ENCODE measurements at places on chromosomes 2 and 18. TPM values are rescaled to one million over a fixed set of nuclear protein-coding genes. Genes with fewer than 3 reads are reported as not detected.
A peak's percentile ranks its signal among the peaks of the same experiment; 100 is the strongest.

The HIBCH gene
- total RNA-seq, result 24.6 TPM

The GALR1 gene
- not detected for total RNA-seq

The STAT4 gene
- 57.4 TPM for total RNA-seq

The NR4A2 gene
- 21.9 TPM for total RNA-seq

The MOCOS gene
- total RNA-seq, result 0.17 TPM

The WBP1 gene
- total RNA-seq, result 32.6 TPM

DNA sequence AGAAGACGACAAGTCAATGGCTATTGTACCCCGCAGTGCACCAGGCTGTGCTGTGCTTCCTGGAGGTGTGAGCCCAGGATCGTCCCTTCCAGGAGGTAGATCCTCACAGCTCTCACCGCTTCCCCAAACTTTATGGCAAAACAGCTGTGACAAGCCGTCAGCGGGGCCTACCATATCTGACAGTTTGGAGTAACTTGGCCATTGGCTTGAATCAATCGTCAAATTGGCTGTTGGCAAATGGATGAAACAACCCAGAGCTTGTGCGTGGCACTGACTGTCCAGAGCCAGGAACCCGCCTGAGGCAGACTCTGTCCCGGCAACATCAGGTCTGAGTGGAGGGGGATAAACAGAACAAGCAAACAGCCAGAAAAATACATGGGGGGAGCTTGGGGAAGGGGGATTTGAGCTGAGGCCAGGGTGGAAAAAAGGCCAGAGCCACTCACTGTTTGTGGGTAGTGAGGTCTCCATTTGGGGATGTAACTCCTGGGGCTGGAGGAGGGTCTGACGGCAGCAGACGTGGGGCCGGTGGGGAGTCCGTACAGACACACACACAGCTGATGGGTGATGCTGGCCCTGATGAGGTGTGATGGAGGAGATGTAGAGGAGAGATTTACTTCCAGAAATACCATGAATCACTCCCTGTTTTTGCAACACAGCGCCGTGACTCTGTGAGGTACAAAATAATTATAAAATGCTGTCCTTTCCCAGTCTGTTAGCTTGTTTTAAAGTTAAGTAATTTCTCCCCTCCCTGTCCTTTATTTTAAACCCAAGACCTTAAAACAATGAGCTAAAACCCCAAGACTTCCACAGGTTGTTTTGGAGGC lies 174.8 kb downstream of the TWIST2 start:
- H3K27me3 ChIP-seq, result no peaks in the 10 kb centered on the region
- no peak for DNase-seq
- H3K4me3 ChIP-seq, result no peak overlapping the region
- H3K27ac ChIP-seq, result no peak overlapping the region
- H3K36me3 ChIP-seq, result no peaks in the 10 kb centered on the region

GRCh38 chr2:135230150-135230549 lies 178.1 kb downstream of the RAB3GAP1 start:
- no peak overlapping the region for H3K4me3 ChIP-seq
- H3K27ac ChIP-seq, result no peak overlapping the region
- no peak for DNase-seq
- no peaks in the 10 kb centered on the region for H3K4me1 ChIP-seq
- no peaks in the 10 kb centered on the region for H3K36me3 ChIP-seq
- H3K27me3 ChIP-seq, result no peaks in the 10 kb centered on the region

GRCh38 chr2:216546241-216546640 lies 47.6 kb downstream of the RPL37A start:
- DNase-seq, result no peak
- peaks cover 16% of the 10 kb centered on the region for H3K27me3 ChIP-seq
- H3K4me1 ChIP-seq, result no peaks in the 10 kb centered on the region

- peaks cover 84% of the 10 kb centered on the region for H3K4me1 ChIP-seq
- peaks cover 32% of the 10 kb centered on the region for H3K36me3 ChIP-seq
- peak overlapping the region; percentile 89 for H3K27ac ChIP-seq
These were observed 127.5 kb downstream of the NCK2 start for GRCh38 chr2:105872142-105872728.

DNA sequence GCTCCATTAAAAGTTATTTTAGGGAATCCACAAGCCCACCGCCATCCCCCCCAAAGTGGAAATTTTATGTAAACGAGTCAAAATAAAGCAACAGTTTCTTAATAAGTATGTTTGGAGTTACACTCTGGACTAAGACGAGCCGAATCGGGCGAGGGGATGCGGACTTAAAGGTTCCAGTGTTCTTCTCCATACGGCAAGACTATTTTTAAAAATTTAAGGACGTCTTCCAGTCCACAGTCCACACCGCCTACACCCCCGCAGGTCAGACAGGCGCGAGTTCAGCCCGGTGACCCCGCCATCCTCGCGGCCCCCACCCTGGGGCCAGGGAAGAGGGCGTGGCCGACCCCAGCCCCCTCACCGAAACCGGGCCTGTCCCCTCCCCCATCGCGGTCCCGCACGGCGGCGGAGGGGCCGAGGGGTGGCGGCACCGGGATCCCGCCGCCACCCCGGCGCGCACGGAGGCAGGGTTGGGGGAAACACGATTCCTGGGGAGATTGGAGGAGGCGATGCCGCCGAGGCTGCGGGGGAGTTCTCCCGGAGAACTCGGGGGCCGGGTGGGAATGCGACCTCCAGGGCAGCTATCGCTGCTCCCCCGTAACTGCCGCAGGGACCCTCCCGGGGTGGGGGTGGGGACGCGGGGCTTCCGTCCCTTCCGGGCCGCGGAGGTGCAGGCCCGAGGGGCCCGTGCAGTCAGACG lies 24.5 kb upstream of the SMAD7 start:
- H3K36me3 ChIP-seq, result no peaks in the 10 kb centered on the region
- peak overlapping the region; percentile 72 for H3K4me3 ChIP-seq
- peaks cover 42% of the 10 kb centered on the region for H3K27me3 ChIP-seq
- no peak for DNase-seq

- H3K36me3 ChIP-seq, result no peaks in the 10 kb centered on the region
- H3K4me3 ChIP-seq, result no peak overlapping the region
- H3K27me3 ChIP-seq, result no peaks in the 10 kb centered on the region
- no peak overlapping the region for H3K27ac ChIP-seq
These were observed 13.7 kb upstream of the INO80C start for GRCh38 chr18:35511428-35511827.

DNA sequence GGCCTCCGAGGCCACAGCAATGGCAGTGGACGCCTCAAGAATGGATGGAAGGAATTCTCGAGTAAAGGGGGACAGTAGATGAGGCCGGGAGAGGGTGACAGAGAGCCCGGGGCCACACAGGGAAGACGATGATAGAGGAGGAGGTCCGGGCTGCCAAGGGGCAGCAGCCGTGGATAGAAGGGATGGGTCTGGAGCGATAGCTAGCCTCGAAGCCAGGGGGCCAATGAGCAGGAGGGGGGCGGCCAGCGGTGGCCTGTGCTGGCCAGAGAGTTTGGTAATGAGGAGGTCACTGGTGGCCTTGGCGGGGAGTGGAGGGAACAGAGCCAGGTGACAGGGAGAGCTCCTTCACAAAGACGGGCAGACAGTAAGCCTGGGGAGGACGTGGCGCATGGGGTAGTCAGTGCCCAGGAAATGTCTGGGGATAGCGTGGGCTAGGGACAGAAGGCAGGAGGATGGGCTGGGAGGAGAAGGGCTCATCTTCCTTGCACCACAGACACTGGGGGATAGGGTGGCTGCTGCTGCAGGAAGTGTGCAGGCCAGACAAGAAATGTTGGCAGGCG lies 87.8 kb upstream of the ASB18 start:
- no peak overlapping the region for H3K27ac ChIP-seq
- peaks cover 1% of the 10 kb centered on the region for H3K27me3 ChIP-seq
- no peak for DNase-seq
- H3K4me3 ChIP-seq, result no peak overlapping the region
- no peaks in the 10 kb centered on the region for H3K4me1 ChIP-seq
- H3K36me3 ChIP-seq, result no peaks in the 10 kb centered on the region

- DNase-seq, result no peak
- H3K4me3 ChIP-seq, result peak overlapping the region; percentile 69
- no peaks in the 10 kb centered on the region for H3K27me3 ChIP-seq
- peaks cover 95% of the 10 kb centered on the region for H3K4me1 ChIP-seq
- peaks cover 11% of the 10 kb centered on the region for H3K36me3 ChIP-seq
These were observed 98.0 kb downstream of the ANKRD44 start for GRCh38 chr2:197212344-197213262.

- peaks cover 10% of the 10 kb centered on the region for H3K36me3 ChIP-seq
- no peak overlapping the region for H3K27ac ChIP-seq
- H3K4me1 ChIP-seq, result peaks cover 16% of the 10 kb centered on the region
- DNase-seq, result no peak
- H3K4me3 ChIP-seq, result no peak overlapping the region
- H3K27me3 ChIP-seq, result no peaks in the 10 kb centered on the region
These were observed 106.0 kb downstream of the DTNB start for GRCh38 chr2:25567406-25567805.

GRCh38 chr2:2229626-2230432 lies 101.2 kb downstream of the MYT1L start:
- no peak overlapping the region for H3K4me3 ChIP-seq
- H3K27ac ChIP-seq, result no peak overlapping the region
- H3K27me3 ChIP-seq, result no peaks in the 10 kb centered on the region
